ENCODE measurements at places on chromosomes 16 and 17.
A peak's percentile ranks its signal among the peaks of the same experiment; 100 is the strongest.

DNA sequence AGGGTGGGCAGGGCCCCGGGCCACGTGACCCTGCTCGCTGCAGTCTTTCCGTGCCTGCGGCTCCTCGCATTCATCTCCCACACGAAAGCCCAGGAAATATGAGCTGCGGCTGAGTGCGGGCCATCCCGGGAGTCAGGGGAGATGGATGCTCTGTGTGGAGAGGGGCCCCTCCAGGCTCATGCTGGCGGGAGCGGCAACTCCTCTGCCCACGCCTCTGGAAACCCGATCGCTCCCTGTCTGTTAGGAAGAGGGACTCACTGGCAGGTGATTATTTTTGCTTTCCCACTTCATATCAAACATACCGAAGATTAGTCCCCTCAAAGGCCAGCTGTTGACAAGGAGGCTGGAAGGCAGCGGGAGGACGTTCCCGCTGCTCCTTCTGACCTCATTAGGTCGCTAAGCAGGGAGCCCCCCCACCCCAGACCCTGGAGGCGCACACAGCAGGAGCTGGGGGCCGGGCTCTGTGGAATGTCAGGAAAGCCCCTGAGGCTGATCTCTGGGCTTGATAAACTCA lies 228.5 kb downstream of the FOXL1 start:
- peak; percentile 12 for DNase-seq

GRCh38 chr16:11143372-11144035 lies 112.5 kb downstream of the SOCS1 start:
- DNase-seq, result no peak

DNA sequence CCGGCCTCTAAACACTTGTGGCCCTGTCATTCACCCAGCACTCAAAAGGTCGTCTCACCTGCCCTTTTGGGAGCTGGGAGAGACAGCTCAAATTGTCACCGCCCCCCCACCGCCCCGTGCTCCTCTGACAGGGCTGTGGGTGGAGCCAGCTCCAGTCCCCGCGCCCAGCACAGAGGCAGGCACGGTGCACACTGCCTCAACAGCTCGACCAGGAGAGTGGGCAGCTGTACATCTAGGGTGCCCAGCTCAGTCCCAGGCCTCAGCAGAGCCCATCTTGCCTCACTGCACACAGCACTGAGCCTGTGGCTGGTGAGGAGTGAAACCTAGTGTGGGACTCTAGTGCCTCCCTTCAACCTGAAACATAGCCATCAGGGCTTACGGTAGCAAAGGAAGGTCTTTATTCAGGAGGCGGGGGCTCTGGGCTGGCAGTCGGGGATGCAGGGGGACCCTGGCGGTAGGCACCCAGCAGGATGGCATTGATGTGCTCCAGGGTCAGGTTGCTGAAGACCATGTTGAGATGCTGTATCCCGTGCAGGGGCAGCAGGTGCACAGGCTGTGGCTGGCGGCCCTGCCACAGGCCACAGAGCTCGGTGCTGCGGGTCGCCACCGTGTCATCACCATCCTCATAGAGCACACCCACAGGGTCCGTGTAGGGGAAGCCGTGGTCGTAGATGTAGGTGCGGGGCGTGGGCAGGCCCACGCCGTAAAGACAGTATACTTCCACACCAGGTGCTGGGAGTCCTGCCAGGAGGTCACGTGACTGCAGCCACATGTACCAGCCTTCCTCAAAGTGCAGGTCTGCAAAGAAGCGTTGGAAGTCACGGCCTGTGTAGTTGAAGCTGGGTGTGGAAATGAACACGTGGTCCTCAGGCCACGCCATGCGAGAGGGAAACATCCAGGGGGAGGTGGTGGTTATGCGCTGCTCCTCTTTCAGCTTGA lies 3.1 kb upstream of the PSMB10 start:
- DNase-seq, result no peak

DNA sequence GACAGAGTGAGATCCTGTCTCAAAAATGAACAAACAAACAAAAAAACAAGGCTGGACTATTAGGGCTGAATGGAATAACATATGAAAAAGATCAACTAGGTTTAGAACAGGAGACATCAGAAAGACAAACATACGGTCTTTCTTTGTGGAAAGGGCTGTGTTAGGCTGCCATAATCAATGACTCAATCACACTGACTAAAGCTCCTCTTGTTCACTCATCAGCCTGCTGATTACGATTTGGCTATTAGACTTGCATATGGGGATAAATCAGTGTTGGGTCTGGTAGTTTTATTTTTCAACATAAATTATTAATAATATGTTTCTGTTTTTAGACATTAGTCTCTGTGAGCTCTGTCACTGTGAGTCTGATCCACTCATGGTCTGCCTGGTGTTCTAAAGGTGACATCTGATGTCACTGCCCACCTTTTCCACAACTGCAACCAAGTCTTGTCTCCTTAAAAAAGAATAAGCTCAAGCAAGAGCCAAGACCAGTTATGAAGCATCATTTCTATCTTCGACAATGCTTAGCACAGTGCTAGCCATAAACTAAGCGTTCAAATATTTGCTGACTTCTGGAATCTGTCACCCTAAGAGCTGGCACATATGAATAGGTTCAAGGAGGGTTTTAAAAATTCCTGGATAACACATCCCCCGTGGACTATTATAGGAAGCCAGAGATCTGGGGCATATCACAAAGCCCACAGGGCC lies 10.2 kb downstream of the CFAP20 start:
- no peak for DNase-seq

DNA sequence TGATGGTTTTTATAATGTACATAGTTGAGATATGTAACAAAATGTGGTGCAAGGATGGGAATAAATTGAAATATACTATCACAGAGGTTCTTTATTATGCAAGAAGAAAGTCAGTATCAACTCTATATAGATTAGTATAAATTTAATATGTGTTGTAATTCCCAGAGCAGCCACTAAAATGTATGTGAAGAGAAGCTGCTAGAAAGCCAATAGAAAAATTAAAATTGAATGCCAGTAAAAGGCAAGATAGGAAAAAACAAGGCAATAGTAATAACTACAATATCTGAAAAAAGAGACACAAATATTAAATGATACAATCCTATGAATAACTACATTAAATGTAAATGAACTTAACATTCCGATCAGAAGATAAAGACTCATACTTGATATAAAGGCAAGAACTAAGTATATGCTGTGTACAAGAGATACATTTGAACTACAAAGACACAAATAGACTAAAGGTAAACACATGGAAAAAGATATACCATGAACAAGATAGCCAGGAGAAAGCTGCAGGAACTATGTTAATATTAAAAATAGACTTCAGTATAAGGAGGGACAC lies 92.0 kb downstream of the ABCA8 start:
- DNase-seq, result no peak

GRCh38 chr16:31402687-31403086 lies 9.6 kb downstream of the ITGAD start:
- no peak for DNase-seq

DNA sequence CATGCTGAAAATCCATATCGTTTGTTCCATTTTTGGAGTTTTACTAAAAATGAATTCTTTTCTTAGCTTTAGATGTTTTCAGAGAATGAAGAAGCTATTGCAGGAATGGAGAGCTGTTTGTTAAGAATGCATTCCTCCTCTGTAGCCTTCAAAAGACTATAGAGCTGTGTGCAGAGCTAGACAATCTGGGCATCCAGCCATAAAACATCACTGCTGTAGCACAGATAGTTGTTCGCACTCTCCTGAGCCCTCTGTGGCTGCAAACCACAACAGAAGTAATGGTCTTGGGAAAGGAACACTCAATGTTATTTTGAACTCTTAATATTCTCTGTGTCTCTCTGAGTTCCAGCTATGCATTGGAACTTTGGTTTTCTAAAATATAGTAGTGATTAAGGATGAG lies 4.9 kb downstream of the TNRC6C start:
- DNase-seq, result peak; percentile 47

DNA sequence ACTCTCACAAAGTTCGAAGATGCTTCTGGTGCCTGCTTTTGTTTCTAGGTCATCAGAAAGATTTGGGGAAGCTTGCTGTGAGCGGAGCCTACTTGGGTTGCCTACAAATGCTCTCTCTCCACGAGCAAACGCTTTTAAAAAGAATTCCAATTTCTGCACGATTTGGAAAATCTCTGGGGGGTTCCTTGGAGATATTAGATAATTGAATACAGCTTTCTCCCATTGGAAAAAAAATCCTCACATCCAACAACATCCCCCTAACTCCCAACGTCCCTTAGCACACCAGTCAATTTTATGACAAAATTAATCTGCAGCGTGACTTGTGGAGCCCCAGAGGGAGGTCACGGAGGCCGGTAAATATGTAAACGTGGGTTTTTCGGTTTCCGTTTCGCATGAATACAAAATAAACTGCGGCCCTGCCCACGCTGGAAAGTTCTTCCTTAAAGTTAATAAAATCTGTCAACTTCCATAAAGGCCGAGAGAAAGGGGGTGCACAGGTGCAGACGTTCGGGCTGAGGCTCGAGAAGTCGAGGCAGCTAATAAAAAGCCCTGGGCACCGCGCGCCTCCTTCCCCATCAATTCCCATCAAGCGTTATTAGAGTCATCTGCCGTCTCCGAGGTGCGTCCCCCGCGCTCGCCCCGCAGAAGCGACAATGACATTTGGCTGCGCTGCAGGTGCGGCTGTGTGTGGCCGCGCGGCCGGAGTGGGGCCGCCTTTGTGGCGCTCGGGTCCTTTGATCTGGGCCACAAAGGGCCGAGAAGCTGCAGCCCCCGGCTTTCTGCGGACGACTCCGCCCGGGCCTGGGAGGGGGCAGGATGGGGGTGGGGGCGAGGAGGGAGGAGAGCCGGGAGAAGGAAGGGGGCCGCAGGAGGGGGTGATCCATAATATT lies 37.6 kb downstream of the SALL1 start:
- no peak for DNase-seq

DNA sequence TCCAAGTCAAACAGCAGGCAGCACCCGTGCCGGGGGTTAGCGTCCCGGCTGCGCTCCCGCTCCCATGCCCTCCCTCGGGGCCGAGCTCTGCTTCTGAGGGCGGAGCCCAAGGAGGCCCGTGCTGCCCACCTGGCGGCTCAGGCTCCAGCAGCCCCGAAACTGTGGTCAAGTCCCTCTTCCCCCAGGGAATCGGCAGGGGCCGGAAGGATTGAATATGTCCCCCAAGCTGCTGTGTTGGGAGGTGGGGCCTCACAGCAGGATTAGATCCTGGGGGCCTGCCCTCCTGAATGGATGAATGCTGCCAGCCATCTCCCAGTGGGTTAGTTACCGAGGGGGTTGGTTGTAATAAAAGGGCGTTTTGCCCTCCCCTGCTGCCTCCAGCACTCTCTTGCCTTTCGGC lies 33.9 kb downstream of the MAP2K3 start:
- no peak for DNase-seq

DNA sequence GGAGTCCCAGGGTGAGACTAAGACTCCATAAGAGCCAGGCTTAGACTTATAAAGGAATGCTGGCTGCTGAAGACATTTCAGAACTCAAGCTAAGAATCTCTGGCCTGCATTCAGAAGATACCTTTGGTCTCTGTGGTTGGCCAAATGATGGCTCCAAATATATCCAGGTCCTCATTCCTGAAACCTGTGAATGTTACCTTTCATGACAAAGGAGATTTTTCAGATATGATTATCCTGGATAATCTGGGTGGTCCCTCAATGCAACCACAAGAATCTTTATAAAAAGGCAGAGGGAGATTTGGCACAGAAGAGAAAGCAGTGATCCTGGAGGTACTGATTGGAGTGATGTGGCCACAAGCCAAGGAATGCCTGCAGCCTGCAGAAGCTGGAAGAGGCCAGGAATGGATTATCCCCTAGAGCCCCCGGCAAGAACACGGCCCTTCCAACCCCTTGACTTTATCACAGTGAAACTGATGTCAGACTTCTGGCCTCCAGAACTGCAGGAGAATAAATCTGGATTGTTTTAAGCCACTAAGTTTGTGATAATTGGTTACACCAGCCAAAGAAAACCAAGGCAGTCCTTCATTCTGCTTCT lies 253.3 kb downstream of the SLC39A11 start:
- DNase-seq, result no peak

- no peak for DNase-seq
Observed at GRCh38 chr17:44561237-44561623, 3.9 kb downstream of the FZD2 start.
